ENCODE measurements at places on chromosomes 5 and 9.

- DNase-seq: no peak
Measured at GRCh38 chr9:124870723-124871122, 8.8 kb downstream of the ARPC5L start.

GRCh38 chr5:81703840-81704239 is 47.1 kb downstream of the SSBP2 start:
- no peak for DNase-seq

- no peak for DNase-seq
Measured at GRCh38 chr5:142955628-142956027, 185.5 kb downstream of the ARHGAP26 start.

GRCh38 chr5:60207040-60207439 is 313.5 kb upstream of the PDE4D start:
- peak; percentile 25 for DNase-seq

GRCh38 chr5:36070687-36071571 is 4.2 kb upstream of the UGT3A2 start:
- DNase-seq: no peak

DNA sequence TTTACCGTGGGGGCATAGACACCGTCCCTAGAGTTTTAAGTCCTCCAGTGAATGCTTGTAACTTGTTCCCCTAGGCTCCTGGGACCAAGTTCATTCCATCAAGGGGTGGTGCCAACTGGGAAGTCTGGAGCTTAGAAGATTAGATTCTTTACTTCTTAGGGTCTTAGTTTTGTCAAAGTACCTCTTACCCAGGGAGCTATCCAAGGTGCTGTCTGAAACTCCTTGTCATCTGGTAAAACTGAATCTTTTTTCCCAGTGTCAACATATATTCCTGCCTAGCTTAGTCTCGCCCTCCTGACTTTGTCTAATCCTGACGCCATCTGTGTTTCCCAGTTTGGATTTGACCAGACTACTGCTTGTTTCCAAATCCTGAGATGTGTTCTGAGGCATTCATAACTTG is 41.6 kb downstream of the MAMDC2 start:
- DNase-seq: no peak

GRCh38 chr5:132773601-132774355 is 3.3 kb downstream of the SEPTIN8 start:
- DNase-seq: no peak

DNA sequence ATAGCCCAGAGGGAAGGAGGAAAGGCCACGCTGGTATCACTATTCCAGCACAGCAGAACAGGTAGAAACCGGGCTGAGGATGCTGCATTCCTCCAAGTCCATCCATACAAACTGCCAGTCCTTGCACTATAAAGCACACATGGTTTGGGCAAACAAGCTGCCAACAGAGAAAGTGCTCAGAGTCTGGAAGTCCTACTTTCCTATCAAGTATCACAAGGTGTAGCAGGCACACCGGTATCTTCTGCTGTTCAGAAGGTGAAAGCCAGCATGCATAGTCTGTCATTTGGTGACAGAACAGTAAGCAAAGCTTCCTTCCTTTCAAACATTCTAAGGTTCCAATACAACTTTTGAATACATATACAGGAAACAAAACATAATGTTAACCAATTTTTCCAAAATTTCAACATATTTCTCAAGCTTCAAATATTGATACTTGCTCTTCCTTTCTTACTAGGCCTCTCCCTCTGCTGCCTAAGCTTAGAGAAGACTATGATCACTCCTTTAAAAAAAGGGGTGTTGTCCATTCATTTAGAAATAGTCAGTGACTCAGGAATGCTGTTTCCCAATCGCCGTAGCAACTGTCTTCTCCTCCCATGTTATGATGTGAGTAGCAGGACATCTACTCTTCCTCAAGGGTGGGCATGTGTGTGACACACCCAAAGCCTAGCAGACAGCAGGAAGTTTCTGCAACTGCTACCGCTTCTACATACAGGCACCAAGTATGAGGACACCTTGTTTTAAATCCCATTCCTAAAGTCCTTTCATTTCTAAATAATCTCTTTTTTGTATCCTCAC is 14.7 kb downstream of the DIAPH1 start:
- peak; percentile 78 for DNase-seq

DNA sequence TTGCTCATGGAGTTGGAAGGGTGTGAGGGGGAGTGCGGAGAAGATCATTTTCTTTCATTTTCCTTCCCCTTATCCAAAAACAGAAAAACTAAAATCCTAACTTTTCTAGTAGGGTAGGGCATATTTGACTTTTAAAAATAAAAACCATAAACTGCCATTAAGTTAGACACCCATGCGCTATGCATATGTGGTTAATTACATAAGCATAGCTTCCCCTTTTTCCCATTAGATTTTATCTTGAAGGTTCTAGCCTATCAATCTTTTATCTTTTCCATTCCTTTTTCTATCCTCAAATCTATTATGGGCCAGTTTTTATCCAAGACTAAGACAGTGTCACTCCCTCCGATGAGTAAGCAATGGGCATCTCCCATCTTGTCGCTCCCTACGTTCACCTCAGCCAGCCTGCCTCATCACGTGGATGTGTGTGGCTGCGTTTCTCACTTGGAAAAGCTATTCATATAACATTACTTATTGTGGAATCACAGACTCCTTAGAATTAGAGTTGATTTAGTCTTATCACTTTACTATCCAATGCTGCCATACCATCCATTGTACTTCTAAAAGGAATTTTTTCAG is 49.2 kb downstream of the PCSK5 start:
- no peak for DNase-seq

- no peak for DNase-seq
Measured at GRCh38 chr5:151585970-151586369, 5.2 kb downstream of the FAT2 start.

DNA sequence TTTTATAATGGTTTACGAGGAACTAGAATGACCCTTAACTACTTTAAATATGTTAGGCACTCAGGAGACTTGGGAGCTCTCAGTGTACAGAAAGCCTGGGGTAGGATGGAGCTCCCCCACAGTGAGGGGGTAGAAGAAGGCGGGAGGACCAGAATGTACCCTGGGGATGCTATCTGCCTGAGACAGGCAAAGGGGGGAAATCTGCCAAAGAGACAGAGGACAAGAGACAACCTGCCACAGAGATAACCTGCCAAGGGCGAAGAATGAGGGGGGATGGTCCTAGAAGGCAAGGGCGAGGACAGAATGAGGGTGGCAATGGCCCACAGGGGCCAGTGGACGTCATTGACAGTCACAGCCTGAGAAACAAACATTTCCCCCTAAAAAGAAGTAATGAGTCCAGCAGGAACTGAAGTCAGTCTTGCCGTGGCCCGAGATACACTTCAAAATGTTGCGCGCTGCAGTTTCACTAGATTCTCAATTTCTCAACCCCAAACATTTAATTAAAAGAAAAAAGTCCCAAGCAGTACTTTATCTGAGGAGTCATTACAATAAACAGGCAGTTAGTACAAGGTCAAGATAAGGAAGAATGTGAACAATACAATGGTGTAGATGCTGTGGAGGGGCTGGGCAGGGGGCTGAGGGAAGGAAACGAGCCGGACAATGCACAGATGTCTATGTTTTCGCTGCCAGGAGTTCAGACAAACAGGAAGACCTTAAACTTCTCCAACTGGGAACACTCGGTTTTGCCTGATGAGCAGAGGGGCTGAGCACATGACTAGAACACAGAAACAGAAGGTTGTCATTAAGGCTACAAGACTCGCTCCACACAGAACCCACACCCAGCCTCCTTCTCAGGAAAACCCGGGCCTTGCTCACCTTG is 125.0 kb downstream of the LHFPL2 start:
- DNase-seq: no peak

GRCh38 chr9:99026956-99027298 is 78.0 kb upstream of the TGFBR1 start:
- DNase-seq: no peak

- DNase-seq: no peak
Measured at GRCh38 chr5:1882337-1883119, at the start of gene IRX4. IRX4 (minus strand) TSS chr5:1882925; CDS start chr5:1882647, 278 bp downstream.

DNA sequence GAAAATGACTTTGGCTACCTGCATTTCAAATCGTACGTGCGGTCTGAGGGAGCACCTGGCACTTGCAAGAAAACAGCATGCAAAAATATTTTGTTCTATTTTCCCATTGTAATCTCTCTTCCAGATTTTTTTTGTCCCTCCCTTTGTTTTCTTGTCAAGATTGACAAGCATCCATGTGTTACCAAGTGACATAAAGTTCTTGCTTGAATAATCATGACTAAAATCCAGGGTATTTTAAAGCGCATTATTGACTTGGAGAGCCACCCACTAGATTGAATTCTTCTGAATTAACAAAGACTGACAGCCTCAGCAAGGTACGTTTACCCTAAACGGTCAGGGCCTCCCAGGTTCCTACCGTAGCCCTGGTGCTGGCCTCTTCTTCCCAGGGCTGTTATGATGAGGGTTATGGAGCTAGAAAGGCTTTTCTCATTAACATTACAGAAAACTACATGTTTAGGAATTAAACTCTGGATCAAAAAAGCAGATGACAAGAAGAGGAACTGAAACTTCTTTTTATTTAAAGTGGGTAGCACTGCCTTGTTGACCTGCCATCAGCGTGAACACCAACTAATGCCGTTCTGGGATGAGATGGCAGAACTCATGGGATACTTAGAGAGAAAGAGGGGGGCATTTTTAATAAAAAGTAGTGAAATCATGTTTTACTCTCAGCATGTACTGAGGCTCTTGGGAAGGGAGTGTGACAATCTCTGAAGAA is 297.0 kb downstream of the EFNA5 start:
- DNase-seq: no peak

DNA sequence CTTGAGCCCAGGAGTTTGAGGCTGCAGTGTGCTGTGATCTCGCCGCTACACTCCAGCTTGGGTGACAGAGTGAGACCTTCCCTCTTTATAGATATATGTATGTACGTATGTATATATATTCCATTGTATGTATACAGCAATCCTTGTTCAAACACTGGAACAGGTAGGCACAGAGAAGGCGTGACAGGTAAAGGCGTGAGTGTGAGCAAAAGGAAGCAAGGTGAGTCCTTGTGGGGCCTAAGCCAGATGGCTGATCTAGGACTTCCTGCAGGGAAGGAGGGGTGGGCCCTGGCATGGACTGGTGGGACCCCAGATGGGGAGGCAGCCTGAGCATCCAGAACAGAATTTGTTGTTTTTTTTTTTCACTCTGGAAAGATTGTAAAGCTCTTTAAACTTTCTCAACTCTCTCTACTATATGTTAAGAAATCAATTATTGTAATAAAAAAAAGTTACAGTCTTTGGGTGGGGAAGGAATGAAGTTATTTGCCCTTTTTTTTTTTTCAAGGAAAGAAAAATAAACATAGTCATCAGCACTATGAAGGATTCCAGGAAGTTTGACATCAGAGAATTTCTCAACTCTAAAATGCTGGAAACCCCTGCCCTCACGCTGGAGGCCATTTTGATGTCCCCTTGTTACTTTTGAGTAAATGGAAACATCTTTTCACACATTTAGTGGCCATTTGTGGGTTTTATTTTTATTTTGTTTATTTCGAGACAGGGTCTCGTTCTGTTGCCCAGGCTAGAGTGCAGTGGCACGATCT is 38.9 kb upstream of the STXBP1 start:
- no peak for DNase-seq

DNA sequence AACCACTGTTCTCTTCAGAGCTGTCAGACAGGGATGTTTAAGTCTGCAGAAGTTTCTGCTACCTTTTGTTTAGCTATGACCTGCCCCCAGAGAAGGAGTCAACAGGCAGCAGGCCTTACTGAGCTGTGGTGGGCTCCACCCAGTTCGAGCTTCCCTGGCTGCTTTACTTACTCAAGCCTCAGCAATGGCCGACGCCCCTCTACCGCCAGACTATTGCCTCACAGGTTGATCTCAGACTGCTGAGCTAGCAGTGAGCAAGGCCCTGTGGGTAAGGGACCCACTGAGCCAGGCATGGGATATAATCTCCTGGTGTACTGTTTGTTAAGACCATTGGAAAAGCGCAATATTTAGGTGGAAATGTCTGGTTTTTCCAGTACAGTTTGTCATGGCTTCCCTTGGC is 229.6 kb downstream of the TMEM167A start:
- no peak for DNase-seq

GRCh38 chr5:173624282-173624681 is 7.8 kb upstream of the BOD1 start:
- DNase-seq: no peak

- DNase-seq: no peak
Measured at GRCh38 chr5:144195448-144195847, 24.8 kb downstream of the KCTD16 start.

GRCh38 chr5:112552216-112552615 is 133.1 kb upstream of the EPB41L4A start:
- DNase-seq: no peak

DNA sequence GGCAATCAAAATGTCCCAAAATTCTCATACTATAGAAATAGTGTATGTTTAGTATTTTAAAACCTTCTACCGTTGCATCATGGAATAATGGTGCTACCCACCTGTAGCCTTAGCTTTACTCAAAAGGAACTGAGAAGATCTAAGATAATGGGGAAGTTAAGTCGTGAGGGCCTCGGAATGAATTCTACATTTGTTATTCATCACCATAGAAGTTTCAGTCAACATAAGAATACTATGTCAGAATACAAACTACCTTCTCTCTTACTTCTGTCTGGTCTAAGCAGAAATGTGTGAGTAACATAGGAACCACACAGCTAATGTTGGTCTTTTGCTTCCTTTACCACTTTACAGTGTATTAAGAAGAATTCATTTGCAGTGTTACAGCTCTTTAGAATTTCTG is 43.2 kb downstream of the RFK start:
- DNase-seq: no peak

GRCh38 chr9:125475385-125475784 is 213.8 kb downstream of the GAPVD1 start:
- no peak for DNase-seq

GRCh38 chr9:126401581-126401980 is 75.0 kb downstream of the MVB12B start:
- DNase-seq: no peak

DNA sequence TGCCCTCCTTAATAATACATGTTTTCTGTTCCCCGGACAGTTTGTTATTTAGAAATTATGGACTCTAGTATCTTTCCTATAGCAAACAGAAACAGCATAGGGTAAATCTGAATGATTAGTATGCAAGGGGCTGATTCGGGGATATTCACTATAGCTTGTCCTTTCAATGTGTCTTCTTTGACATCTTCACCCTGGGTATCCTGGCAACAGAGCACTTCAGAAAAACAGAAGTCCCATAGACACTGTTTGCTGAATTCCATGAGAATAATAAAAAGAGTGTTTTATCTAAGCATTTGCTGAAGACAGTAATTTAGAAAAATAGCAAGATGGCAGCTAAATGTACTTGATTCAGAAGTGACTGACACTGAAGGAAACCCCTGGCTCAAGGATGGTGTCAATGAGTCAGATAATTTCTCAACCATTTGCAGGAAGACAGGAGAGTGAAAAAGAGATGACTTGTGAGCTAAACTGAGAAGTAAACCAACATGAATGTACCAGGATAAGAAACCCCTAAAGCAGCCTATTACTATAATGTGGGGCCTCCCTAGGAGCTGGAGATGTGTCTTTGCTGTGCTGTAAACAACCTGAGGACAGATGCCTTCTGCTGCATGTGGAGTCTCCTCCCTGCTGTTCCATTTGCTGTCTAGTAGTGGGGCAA is 246.2 kb downstream of the MAN2A1 start:
- no peak for DNase-seq

DNA sequence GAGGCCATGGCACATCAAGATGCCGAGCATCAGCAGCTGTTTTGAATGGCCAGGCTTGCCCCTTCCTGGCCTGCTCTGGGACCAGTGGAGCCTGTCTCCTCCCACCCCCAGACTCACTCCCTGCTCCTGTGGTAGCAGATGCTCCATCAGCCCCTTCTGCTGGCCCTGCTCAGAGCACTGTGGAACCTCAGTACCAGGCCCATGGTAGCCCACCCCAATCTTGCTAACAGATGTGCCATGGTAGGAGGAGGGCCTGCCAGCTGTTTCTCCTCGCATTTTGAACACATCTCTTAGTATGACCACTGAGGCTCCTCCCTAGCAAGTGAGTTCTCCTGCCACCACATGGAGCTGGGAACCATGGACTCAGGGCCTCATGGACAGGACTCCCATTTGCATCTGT is 29.5 kb downstream of the COL27A1 start:
- no peak for DNase-seq

Data from tibial artery (tissue), 4 donors.